ENCODE measurements at places on chromosomes 4 and X. TPM values are rescaled to one million over a fixed set of nuclear protein-coding genes. Genes with fewer than 3 reads are reported as not detected.

SEPTIN11 gene
- total RNA-seq = 190 TPM

BST1 gene
- total RNA-seq = 4.9 TPM

RHOXF2 gene
- not detected for total RNA-seq

SRPK3 gene
- total RNA-seq = 6.9 TPM

RPS6KA6 gene
- total RNA-seq = 19.5 TPM

PDZD4 gene
- 44.0 TPM for total RNA-seq

PPP1R2C gene
- not detected for total RNA-seq

CENPE gene
- 8.0 TPM for total RNA-seq

Data from camera-type eye (tissue), 1 donor.